Stomach (tissue), 19 donors: ENCODE measurements at places on chromosomes 5 and 9. TPM values are rescaled to one million over a fixed set of nuclear protein-coding genes. Genes with fewer than 3 reads are reported as not detected.

The WNT8A gene
- not detected for polyA plus RNA-seq

The CCDC192 gene
- polyA plus RNA-seq = not detected

The SCGB3A2 gene
- not detected for polyA plus RNA-seq

The ENDOG gene
- polyA plus RNA-seq = 30.4 TPM

The ZNF483 gene
- 0.38 TPM for polyA plus RNA-seq

The PLK2 gene
- 13.7 TPM for polyA plus RNA-seq

The PCDHGB1 gene
- 0.03 TPM for polyA plus RNA-seq

The IL7R gene
- 2.2 TPM for polyA plus RNA-seq

The PCDHAC2 gene
- polyA plus RNA-seq = 0.05 TPM

The PCDHB12 gene
- 0.31 TPM for polyA plus RNA-seq

The FGF18 gene
- polyA plus RNA-seq = 0.68 TPM

The DIPK1B gene
- polyA plus RNA-seq = 1.6 TPM

The ANKRD18B gene
- polyA plus RNA-seq = not detected

The TRIM32 gene
- polyA plus RNA-seq = 2.9 TPM

The DDX4 gene
- polyA plus RNA-seq = not detected

The DPYSL3 gene
- 15.0 TPM for polyA plus RNA-seq

The FOXD4L5 gene
- polyA plus RNA-seq = not detected

The PRRX2 gene
- polyA plus RNA-seq = 6.7 TPM

The GFI1B gene
- not detected for polyA plus RNA-seq

The RGS7BP gene
- polyA plus RNA-seq = 0.03 TPM

The SMIM33 gene
- 0.46 TPM for polyA plus RNA-seq

The WHRN gene
- 5.5 TPM for polyA plus RNA-seq

The MYOT gene
- 14.8 TPM for polyA plus RNA-seq

The PLPP7 gene
- 0.92 TPM for polyA plus RNA-seq

The FRRS1L gene
- 0.12 TPM for polyA plus RNA-seq

The PCDHGA6 gene
- 0.06 TPM for polyA plus RNA-seq

The KDM4C gene
- polyA plus RNA-seq = 6.7 TPM

The VPS13A gene
- polyA plus RNA-seq = 5.2 TPM

The NUDT12 gene
- polyA plus RNA-seq = 8.2 TPM

The RAI14 gene
- polyA plus RNA-seq = 18.8 TPM

The ORM2 gene
- polyA plus RNA-seq = 4.9 TPM

The CCDC152 gene
- 0.68 TPM for polyA plus RNA-seq

The PTGR1 gene
- 31.1 TPM for polyA plus RNA-seq

The NPM1 gene
- polyA plus RNA-seq = 2,464 TPM
